ENCODE measurements at places on chromosomes 3 and 15. TPM values are rescaled to one million over a fixed set of nuclear protein-coding genes. Genes with fewer than 3 reads are reported as not detected.

GRCh38 chr15:48859426-48859825, 18.5 kb upstream of the EID1 start:
- DNase-seq: no peak

ECE2 gene
- 0.15 TPM for total RNA-seq

DNA sequence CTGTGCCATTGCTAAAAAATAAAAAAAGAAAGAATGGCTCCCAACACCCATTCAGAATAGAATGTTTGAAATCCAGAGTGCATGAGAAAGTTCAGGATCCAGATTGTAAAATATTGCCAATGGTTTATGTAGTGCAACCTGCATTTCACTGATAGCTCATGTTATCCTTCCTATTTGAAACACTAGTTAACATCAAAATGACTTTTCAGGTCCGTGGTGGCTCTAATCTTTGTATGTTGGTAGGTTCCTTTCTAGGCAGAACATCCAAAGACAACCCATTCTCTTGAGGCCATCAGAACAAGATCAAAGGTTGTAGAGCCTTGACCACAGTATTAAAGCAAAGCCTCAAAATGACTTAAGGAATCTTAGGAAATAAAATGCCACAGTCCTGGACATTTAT, 51.0 kb downstream of the PLCL2 start:
- DNase-seq: no peak

DNA sequence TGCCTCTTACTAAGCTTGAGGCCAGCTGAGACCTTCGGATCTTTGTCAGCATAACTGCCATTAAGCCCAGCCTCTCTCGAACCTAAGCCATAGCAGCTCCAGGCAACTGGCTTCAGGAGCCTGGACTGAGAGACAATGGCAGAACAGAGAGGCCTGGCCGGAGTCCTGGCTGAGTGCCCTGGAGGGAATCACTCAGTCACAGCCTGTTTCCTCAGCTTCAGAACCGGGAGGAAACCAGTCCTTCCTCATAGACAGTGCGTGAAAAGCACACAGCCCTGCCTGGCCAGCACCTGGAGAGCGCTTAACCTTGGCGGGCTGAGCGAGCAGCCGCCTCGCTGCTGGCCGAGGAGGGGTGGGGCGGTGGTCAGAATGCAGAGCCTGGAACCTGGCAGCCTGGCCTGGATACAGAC, 21.6 kb downstream of the RNU5B-1 start:
- DNase-seq: no peak

ITPKA gene
- total RNA-seq: not detected

DNA sequence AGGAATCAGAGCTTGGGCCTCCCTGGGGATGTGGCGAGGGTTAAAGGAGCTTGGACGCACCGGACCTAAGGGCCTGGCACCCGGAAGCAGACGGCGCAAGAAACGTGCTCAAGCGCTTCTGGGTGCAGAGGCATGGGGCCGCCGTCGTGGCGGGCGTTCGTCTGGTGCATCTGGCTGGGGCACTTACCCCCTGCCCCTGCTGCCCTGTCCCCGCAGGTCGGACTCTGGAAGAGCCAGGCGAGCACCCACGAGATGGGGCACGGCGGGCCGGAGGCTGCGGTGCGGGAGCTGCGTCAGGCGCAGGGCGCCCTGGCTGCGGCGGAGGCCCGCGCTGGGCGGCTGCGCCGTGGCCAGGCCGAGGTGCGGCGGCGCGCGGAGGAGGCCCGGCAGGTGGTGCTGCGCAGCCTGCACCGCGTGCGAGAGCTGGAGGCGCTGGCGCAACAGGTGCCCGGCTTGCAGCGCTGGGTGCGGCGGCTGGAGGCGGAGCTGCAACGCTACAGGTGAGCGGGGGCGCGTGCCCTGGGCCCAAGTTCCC, 2.5 kb downstream of the EFCC1 start:
- DNase-seq: no peak

GRCh38 chr15:51884517-51885236, 55.2 kb downstream of the TMOD3 start:
- DNase-seq: no peak

GRCh38 chr15:41981371-41982132, 9.2 kb upstream of the EHD4 start:
- DNase-seq: no peak

GRCh38 chr3:120017692-120018091, 76.6 kb downstream of the GSK3B start:
- peak; percentile 58 for DNase-seq

DNA sequence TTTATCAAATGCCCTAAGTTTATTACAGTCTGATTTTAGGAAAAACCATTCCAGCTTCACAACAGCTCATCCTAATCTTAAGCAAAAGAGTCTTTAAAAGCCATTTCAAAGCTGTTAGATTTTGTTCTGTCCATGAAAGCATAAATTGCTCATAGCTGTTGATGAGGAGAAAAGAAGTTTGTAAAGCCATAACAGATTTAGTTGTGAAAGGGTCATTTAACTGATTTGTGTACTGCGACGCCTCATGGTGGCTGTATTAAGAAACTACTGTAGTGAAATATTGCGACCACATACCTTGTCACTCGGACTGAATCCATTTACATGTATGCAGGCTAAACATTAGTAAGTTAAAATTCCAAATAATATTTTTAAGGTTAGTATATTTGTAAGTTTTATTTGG, 20.9 kb downstream of the BBX start:
- DNase-seq: peak; percentile 61

- no peak for DNase-seq
Measured at GRCh38 chr3:10748040-10748439, 68.0 kb upstream of the SLC6A11 start.

ESYT3 gene
- total RNA-seq: not detected

HRG gene
- not detected for total RNA-seq

MORF4L1 gene
- 213 TPM for total RNA-seq

CAPN3 gene
- total RNA-seq: 3.2 TPM

DNA sequence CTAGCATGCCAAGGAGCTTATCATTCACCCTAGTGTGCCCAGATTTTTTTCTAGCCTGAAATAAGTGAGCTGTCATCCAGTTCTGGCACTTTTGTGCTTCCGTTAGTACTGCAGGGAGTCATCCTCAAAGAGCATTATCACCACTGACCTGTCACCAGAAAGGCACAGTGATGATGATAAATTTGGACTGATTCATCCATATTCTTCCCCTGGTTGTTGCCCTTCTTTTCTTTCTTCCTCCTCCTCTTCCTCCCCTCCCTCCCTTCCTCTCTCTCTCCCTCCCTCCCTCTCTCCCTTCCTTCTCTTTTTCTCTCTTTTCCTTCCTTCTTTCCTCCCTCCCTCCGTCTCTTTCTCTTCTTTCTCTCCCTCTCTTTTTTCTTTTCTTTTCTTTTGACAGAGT, 21.3 kb downstream of the SLC35G2 start:
- no peak for DNase-seq

DNA sequence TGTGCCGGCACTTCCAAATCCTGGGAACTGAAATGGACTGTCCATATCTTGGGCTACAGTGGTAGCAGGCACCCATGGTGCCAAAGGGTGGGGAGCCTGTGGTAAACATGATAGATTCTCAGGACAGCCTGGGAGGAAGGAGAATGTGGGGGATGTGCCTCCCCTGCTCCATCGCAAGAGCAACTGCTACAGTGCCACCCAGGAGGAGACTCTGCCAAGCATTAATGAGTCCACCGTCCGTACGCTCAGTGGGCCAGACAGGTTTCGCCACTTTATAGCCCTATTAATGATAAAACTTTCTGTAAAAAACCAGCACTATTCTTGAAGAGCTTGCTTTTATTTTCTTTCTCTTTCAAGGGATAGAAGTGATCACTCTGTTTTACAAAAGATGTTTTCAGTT, 75.2 kb downstream of the FMN1 start:
- no peak for DNase-seq

DNA sequence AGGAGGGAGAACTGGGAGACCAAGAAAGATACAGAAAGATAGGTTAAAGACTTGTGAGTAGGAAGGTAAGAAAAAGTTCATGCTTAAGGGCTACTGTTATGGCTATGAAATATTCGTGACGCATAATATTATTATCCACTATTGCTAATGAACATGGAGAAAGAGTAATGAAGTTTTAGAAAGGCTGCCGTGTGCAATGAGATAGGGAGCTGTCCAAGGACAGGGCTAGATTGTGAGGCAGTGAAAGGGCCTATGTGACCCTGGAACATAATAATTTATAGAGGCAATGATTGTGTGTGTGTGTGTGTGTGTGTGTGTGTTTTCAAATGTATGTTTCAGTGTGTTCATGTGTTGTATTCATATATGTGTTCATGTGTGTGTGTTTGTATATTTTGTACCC, 27.7 kb downstream of the MBNL1 start:
- no peak for DNase-seq

XCR1 gene
- total RNA-seq: not detected

- DNase-seq: no peak
Measured at GRCh38 chr15:39582977-39583595, 2.2 kb downstream of the THBS1 start.

CCDC39 gene
- total RNA-seq: not detected

MORC1 gene
- total RNA-seq: not detected

DNA sequence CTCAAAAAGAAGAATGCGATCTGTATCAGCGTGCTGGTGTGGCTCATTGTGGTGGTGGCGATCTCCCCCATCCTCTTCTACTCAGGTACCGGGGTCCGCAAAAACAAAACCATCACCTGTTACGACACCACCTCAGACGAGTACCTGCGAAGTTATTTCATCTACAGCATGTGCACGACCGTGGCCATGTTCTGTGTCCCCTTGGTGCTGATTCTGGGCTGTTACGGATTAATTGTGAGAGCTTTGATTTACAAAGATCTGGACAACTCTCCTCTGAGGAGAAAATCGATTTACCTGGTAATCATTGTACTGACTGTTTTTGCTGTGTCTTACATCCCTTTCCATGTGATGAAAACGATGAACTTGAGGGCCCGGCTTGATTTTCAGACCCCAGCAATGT, 1.3 kb downstream of the P2RY1 start:
- DNase-seq: no peak

DNA sequence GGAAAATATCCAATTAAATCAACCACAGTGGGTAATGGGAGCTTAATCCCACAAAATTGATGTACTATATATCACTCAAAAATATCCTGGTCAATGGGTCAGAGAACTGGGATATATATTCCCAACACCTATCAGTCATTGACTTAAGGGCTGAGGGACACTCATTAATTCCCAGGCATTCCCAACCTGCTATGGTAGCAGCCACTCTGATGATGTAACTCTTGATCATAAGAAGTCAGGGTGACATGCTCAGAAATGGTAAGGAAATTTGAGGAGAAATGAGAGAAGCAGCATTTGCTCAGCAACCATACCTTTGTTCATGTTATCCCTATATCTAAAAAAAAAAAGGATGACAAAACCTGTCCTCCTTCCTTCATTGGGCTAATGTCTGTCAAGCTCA, 3.1 kb upstream of the PLOD2 start:
- no peak for DNase-seq

DNA sequence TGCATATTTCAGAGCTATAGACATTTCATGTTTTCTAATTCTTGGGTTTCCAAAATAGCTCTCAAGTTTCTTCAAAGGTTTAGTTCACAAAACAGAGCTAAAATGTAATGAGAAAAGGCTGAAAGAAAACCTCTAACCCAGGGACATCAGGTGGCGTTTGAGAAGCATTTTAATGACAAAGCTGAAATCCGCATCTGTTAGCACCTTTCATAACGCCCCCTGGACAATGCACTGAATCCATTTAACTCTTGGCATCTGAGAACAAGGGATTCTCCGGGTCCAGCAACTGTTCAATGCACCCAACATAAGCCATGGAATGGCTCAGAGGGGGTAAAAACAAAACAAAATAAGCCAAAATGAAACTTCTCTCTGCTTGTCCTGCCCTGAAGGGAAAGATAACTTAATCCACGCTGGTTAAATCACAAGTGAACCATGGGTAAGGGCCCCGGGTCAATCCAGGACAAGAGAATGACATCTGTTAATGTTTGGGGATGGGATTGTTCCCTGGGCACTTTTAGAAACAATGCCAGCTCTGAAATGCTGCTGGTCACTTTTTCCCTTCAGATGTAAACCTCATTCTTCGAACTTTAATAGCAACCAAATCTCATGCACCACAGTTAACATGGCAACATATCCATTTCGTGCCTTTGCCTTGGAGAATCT, 466.2 kb upstream of the ADAMTS9 start:
- DNase-seq: no peak

DNA sequence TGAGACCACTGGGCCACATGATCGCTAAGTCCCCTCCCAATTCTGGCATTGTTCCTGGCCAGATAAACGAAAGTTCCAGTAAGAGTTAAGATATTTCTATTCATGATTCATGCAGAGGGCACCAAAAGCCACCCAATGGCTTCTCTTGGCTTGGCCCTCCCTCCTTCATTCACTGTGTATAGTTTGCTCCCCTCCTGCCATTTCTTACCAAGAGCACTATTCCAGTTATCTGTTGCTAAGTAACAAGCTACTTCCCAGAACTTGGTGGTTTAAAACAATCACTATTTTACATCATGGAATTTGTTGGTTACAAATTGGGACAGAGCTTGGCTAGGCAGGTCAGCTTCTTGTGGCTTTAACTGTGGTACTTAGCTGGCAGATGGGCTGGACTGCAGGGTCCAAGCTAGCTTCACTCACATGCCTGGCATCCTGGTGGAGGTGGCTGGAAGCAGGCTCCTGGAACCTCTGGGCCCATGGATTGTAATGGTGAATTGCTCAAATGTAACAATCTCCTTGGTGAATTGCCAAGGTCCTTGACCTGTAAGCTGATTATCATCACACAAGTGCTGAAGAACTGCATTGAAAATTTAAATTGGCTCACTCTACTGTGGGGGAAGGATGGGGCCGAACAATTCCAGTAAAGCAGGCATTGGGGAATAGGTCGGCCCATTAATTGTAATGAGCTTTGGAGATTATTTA, 16.6 kb downstream of the EAF1 start:
- DNase-seq: no peak

DNA sequence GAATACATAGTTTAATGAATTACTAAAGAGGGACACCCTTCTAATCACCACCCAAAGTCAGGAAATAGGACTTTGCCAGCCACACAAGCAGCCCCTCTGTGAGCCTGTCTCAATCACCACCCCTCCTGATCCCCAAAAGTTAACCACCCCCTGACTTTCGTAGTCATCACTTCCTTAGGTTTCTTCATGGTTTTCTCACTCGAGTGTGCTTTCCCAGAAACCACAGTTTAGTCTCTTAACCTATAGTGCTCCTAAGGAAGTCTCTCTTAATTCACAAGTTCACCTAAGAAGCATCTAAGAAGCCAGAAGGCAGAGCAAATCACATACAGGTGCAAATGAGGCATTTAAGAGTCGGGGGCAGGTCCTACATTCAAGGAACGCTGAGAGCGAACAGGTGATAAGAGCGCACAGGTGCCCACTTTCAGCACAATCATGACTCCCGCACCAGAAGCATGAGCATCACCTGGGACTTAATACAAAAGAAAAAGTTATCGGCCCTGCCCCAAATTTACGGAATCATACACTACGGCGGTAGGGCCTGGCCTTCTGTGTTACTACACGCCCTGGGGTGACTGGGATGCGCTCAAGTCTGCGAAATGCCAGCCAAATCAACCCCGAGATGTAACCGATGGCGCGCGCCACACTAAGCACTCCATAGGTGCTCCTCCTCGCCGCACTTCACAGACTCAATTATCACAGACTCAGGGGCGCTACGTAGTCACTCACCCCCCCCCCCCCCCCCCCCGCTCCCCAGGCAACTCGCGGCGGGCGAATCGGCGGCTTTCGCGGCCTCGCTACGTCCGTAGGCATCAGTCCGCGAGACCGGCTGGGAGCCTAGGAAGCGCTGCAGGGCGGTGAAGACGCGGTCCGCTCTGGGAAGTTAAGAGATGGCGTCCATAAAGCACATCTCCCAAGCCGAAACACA, 815 bp downstream of the ULK4 start:
- peak; percentile 88 for DNase-seq

All from Karpas-422 (cell line).